ENCODE measurements at places on chromosomes 11 and 22.

- peaks cover 45% of the 10 kb centered on the region for H3K4me1 ChIP-seq
- no peaks in the 10 kb centered on the region for H3K36me3 ChIP-seq
- peak overlapping the region; percentile 46 for H3K4me3 ChIP-seq
- peak overlapping the region; percentile 81 for H3K27ac ChIP-seq
Measured at GRCh38 chr11:28105869-28106268, 2.1 kb downstream of the KIF18A start.

DNA sequence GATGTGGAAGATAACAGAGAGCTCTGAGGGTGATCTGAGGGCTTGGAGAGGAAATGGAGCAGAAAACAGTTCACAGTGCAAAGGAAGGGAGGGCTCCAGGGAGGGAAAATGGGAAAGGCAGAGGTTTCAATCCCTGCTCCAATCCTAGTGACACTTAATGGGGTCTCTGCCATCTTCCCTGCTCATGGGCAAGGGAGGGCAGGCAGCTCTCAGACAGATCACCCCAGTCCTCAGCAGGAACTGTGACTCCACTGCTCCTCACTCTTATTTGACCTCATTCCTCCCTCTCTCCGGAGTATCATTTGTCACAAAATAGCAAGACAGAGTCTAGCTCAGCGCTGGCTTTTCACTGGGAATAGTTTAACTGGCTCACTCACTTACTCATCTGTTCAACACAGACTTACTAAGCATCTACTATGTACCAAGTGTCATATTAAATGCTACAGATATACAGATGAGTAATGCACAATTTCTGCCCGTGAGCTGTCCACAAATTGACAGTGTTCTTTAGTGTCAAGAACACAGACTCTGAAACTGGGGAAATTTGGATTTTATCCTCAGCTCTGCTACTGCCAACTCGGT lies 817.4 kb downstream of the OPCML start:
- no peaks in the 10 kb centered on the region for H3K27me3 ChIP-seq
- DNase-seq = no peak
- no peak overlapping the region for H3K27ac ChIP-seq
- H3K4me3 ChIP-seq = no peak overlapping the region

DNA sequence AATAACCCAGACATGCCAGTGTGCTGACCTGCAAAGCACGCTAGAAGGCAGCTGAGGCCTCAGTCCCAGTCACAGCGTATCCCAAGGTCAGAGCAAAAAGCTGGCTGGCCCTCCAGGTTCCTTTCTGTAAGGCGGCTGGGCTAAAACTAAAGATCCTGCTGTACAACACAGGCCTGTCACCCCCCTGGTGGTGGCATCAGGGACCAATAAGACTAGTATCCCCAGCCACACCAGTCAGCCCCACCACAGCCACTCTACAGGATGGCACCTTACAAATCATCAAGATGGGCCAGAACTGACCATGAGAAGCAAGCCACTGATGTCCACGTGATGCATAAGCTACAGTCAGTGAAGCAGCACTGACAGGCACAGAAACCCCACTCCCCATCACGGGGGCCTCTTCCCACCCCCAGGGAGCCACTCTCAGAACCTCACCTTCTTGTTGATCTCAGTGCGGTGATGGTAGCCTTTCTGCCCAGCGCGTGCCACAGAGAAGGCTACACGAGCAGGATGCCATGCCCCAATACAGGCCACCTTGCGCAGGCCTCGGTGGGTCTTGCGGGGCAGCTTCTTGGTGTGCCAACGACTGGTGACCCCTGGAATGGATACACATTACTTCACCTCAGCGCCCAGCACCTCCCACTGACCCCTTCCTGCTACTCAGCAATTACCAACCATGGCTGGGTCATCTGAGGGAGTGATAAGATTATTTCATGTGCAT lies 5.0 kb downstream of the RPL3 start:
- peaks cover 70% of the 10 kb centered on the region for H3K4me1 ChIP-seq
- peak overlapping the region; percentile 48 for H3K4me3 ChIP-seq
- peaks cover 15% of the 10 kb centered on the region for H3K36me3 ChIP-seq
- DNase-seq = no peak
- peak overlapping the region; percentile 62 for H3K27ac ChIP-seq
- H3K27me3 ChIP-seq = no peaks in the 10 kb centered on the region

GRCh38 chr11:27914080-27914479 lies 193.9 kb downstream of the KIF18A start:
- no peak overlapping the region for H3K4me3 ChIP-seq
- H3K4me1 ChIP-seq = peaks cover 3% of the 10 kb centered on the region
- H3K36me3 ChIP-seq = no peaks in the 10 kb centered on the region
- no peak overlapping the region for H3K27ac ChIP-seq
- H3K27me3 ChIP-seq = peaks cover 2% of the 10 kb centered on the region

DNA sequence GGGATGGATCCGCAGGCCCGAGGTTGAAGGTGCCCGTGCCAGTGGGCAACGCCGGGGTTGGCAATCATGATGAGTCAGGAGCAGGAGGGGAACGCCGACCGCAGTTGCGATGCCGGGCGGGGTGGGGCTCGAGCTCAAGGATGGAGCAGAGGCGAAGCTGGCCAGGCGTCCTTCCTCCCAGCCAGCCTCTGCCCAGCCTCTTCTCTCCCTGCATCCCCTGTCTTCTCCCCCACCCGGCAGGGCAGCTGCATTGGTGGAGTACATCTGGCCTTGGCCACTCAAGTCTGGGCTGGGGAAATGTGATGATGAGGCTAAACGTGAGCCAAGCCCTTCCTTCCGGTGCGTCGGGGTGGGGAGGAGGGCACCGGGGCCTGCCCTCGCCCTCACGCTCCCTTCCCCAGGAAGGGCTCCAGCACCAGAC lies 3.9 kb downstream of the IFITM10 start:
- no peak for DNase-seq
- peaks cover 7% of the 10 kb centered on the region for H3K27me3 ChIP-seq
- peaks cover 4% of the 10 kb centered on the region for H3K36me3 ChIP-seq
- no peak overlapping the region for H3K4me3 ChIP-seq

- H3K27me3 ChIP-seq = no peaks in the 10 kb centered on the region
- no peak overlapping the region for H3K4me3 ChIP-seq
- H3K27ac ChIP-seq = no peak overlapping the region
- no peaks in the 10 kb centered on the region for H3K36me3 ChIP-seq
- peaks cover 8% of the 10 kb centered on the region for H3K4me1 ChIP-seq
Measured at GRCh38 chr11:110463153-110463552, 33.4 kb downstream of the FDX1 start.
